Esophagus squamous epithelium (tissue), 5 donors: ENCODE measurements at places on chromosomes 11 and 22. TPM values are rescaled to one million over a fixed set of nuclear protein-coding genes. Genes with fewer than 3 reads are reported as not detected.

- no peaks in the 10 kb centered on the region for H3K27me3 ChIP-seq
- DNase-seq: no peak
- H3K4me3 ChIP-seq: no peak overlapping the region
- H3K36me3 ChIP-seq: peaks cover 7% of the 10 kb centered on the region
Observed at GRCh38 chr11:68441466-68442230, 18.9 kb upstream of the PPP6R3 start.

- no peaks in the 10 kb centered on the region for H3K36me3 ChIP-seq
- DNase-seq: no peak
- H3K27me3 ChIP-seq: no peaks in the 10 kb centered on the region
- H3K4me1 ChIP-seq: peaks cover 7% of the 10 kb centered on the region
Observed at GRCh38 chr11:34830648-34831047, 85.5 kb downstream of the APIP start.

DNA sequence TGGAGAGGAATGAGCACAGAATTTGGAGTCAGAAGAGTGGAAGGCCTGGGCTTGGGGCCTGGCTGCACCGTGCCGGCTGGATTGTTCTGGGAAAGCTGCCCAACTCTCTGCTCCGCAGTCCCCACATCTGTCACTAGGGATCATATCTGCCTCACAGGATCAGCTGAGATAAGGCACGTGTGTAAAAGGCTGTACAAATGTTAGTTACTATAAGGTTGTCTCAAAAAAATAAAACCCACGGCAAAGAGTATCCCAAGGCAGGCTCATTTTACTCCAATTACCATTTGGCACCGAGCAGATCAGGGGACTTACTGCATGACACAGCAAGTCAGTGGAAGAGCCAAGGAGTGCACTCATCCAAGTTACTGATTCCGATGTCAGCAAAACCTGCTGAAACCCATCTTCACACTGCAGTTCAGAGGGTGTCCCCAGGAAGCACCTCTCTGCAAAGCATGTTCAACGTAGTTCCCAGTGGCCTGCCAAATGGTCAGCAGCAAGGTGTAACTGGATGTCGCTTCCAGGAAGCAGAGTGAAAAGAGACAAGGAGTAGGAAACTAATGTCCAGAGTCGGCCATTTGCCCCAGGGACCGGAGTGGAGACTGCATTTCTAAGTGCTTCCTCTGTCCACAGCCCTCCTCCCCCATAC is 18.1 kb upstream of the MRTFA start:
- H3K4me1 ChIP-seq: peaks cover 58% of the 10 kb centered on the region
- H3K27me3 ChIP-seq: no peaks in the 10 kb centered on the region
- peak overlapping the region; percentile 75 for H3K27ac ChIP-seq
- no peak for DNase-seq

- no peaks in the 10 kb centered on the region for H3K27me3 ChIP-seq
- no peaks in the 10 kb centered on the region for H3K4me1 ChIP-seq
- H3K36me3 ChIP-seq: no peaks in the 10 kb centered on the region
- H3K4me3 ChIP-seq: no peak overlapping the region
Observed at GRCh38 chr11:72513411-72513810, 79.1 kb upstream of the CLPB start.

GRCh38 chr11:61539831-61540357 is 31.3 kb downstream of the LRRC10B start:
- no peaks in the 10 kb centered on the region for H3K27me3 ChIP-seq
- no peaks in the 10 kb centered on the region for H3K36me3 ChIP-seq
- H3K4me3 ChIP-seq: no peak overlapping the region
- no peaks in the 10 kb centered on the region for H3K4me1 ChIP-seq
- no peak for DNase-seq

CAVIN3 gene
- total RNA-seq: 18.8 TPM

- no peak overlapping the region for H3K27ac ChIP-seq
- no peaks in the 10 kb centered on the region for H3K27me3 ChIP-seq
- H3K4me1 ChIP-seq: no peaks in the 10 kb centered on the region
- H3K36me3 ChIP-seq: no peaks in the 10 kb centered on the region
Observed at GRCh38 chr11:117424781-117425180, 97.1 kb downstream of the CEP164 start.

E2F8 gene
- 4.8 TPM for total RNA-seq
